ENCODE measurements at places on chromosomes 16 and 17.

DNA sequence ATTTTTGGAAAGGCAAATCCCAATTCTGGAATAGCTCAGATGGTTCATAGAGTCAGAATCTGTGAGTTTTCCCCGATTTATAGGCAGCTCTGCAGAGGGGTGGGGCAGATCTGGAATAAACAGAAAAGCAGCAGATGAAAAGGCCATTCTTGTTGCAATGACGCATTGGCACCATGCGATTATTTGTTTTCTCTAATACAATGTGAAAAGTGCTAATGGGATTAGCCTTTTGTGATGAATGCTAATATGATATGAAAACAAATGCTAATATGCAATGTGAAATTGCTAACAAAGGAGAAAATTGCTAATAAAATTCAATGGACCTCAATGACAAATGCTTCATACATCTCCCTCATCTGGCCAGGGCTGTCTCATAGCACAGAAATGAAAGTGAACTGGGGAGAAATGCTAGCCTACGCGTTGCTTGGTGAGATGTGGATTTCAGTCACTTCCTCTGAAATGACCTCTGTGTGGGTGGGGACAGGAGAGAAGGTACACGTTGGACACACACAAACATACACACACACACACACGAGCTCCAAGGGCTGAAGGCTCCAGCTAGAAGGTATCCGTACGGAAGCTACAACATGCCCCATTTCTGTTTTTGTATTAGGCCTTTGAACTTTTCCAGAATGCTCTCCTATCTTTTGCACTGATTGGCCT lies 394.5 kb downstream of the XYLT1 start:
- peak; percentile 33 for DNase-seq

DNA sequence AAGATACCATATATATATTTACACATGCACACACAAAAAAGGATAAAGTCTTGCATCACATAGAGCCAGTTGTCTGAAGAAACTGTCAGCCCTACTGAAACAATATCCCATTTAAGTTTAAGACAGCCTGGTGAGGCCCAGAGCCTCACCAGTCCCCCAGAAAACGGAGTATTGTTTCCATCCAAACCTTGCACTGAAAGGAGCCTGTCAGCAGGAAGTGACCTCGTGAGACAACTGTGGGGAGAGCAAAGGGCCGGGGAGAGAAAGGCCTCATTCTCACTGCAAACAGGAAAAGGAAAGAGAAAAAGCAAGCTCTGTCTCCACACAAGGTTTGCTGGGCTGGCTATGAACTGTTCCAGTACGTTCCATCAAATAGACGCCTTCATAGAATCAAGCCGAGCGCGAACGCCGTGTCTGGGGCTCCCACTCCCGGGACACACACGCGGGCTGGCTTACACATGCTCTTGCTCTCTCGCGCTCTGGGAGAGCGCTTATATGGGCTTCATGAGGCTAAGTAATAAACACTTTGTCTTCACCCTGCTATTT lies 44.4 kb upstream of the ZFHX3 start:
- DNase-seq = peak; percentile 64

DNA sequence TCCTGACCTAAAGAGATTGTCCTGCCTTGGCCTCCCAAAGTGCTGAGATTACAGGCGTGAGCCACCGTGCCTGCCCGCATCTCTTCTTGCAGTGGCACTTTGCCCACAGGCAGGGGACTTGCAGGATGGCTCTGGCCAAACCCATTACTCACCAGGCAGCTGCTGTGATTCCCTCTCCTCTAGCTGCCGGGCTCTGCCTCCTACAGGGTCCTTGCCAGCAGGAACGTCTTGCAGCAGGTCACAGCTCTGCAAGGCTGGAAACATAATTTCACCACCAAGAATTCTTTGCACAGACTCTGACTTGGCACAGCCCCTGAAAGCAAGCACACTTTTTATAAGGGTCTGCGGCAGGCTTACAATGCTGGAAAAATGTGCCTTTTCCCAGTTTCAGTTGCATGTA lies 20.3 kb downstream of the COX4I1 start:
- DNase-seq = no peak

DNA sequence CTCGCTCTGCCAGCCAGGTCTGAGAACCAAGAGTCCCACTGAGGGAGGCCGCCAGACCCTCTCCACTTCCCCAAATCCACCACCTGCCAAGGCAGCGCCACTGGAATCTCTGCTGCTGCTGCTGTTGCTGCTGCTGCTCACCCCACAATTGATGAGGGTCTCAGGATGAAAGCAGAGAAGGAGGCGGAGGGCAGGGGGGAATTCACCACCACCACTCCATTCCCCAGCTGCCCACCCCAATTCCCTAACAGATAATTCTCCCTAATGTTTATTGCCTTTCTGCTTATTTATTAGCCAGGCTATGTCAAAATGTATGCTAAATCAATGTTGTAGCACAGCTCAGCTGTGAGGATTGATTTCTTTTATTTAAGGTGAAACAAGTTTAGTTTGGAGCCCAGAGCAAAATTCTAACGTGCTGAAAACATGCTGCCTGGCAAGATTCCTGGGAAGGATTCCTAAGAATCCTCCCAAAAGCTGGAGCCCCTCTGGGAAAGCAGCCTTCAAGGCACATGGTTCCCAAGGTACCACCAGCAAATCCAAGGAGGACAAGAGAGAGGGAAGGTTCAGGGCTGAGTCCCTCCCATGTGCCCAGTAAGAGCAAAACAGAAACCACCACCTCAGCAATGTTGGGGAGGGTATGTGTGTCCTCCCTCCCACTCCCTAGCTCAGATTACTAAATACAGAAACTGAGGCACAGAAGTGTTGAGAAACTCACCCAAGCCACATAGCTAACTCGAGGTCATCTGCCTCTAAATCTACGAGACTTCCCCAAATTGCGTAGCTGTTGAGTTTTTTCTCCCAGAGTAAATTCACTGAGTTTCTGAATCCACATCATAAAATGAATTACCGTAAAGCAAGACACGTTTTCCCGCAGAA lies 12.2 kb upstream of the CDH5 start:
- DNase-seq = no peak

DNA sequence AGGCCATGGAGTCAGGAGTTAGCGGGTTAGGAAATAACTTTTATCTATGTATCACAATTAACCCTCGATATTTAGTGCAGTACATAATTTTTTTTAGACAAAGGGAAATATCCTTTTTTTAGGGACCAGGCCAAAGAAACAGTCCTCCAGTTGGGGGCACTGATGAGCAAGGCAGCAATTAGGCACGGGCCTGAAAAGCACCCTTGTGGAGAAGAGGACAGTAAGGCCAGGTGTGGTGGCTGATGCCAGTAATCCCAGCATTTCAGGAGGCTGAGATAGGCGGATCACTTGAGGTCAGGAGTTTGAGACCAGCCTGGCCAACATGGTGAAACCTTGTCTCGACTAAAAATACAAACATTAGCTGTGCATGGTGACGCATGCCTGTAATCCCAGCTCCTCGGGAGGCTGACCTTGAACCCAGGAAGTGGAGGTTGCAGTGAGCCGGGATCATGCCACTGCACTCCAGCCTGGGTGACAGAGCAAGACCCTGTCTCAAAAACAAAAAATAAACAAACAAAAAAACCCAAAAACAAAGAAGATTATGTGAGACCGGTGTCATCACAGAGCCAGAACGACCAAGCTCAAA lies 158.3 kb upstream of the NOL11 start:
- no peak for DNase-seq

Data from putamen (tissue), 1 donor.